ENCODE measurements at places on chromosomes 12 and 14. TPM values are rescaled to one million over a fixed set of nuclear protein-coding genes. Genes with fewer than 3 reads are reported as not detected.

Gene PRICKLE1
- polyA plus RNA-seq = 2.6 TPM

Gene COPZ1
- polyA plus RNA-seq = 176 TPM

Gene SNRNP35
- polyA plus RNA-seq = 16.7 TPM

Gene MYO1A
- 0.22 TPM for polyA plus RNA-seq

Gene CATSPERB
- not detected for polyA plus RNA-seq

Gene COL2A1
- polyA plus RNA-seq = not detected

Gene RDH12
- not detected for polyA plus RNA-seq

Gene RAD9B
- polyA plus RNA-seq = 1.1 TPM

Gene ALKBH1
- polyA plus RNA-seq = 3.4 TPM

- DNase-seq = no peak
Observed at GRCh38 chr14:86013641-86014040, 483.7 kb downstream of the FLRT2 start.

DNA sequence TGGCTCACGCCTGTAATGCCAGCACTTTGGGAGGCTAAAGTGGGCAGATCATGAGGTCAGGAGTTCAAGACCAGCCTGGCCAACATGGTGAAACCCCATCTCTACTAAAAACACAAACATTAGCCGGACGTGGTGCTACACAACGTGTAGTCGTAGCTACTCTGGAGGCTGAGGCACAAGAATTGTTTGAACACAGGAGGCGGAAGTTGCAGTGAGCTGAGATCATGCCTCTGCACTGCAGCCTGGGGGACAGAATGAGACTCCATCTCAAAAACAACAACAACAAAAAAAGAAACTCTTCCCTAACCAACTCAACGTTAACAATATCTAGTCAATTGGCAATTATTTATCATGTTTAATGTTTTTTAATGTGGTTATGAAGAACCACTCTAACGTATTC is 89.3 kb downstream of the EPS8 start:
- no peak for DNase-seq

- DNase-seq = no peak
Observed at GRCh38 chr12:65596514-65597091, 227.7 kb upstream of the HMGA2 start.

- no peak for DNase-seq
Observed at GRCh38 chr14:101604935-101605780, 43.9 kb downstream of the DIO3 start.

DNA sequence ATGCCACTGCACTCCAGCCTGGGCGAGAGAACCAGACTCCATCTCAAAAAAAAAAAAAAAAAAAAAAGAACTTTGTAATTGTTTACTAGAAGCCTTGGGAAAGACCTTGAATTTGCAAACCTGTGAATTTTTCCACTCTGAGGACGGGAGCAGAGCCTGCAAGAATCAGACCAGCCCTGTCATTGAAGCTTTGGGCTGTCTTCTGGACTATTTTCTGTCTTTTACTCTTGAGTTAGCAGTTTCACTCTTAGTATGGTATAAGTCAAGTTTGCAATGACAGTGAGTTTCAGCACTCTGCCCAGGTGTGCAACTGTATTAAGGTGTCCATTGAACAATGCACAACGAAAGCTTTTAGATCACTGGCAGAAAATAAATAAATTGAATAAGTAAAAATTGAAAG is 81.4 kb upstream of the KRAS start:
- DNase-seq = no peak

- no peak for DNase-seq
Observed at GRCh38 chr12:2609020-2609419, 185.8 kb upstream of the FKBP4 start.

GRCh38 chr14:54535646-54536045 is 25.9 kb downstream of the CGRRF1 start:
- no peak for DNase-seq

- DNase-seq = no peak
Observed at GRCh38 chr14:90603841-90604240, 207.0 kb downstream of the CALM1 start.

GRCh38 chr14:25067600-25067999 is 17.7 kb upstream of the STXBP6 start:
- DNase-seq = no peak

GRCh38 chr12:100171248-100171647 is 28.6 kb upstream of the BLTP3B start:
- no peak for DNase-seq

GRCh38 chr14:89963288-89963978 is 7.7 kb downstream of the TDP1 start:
- no peak for DNase-seq

- DNase-seq = no peak
Observed at GRCh38 chr12:43151441-43151981, 400.5 kb downstream of the ADAMTS20 start.

GRCh38 chr12:10113075-10113474 is 14.3 kb upstream of the CLEC1A start:
- no peak for DNase-seq

DNA sequence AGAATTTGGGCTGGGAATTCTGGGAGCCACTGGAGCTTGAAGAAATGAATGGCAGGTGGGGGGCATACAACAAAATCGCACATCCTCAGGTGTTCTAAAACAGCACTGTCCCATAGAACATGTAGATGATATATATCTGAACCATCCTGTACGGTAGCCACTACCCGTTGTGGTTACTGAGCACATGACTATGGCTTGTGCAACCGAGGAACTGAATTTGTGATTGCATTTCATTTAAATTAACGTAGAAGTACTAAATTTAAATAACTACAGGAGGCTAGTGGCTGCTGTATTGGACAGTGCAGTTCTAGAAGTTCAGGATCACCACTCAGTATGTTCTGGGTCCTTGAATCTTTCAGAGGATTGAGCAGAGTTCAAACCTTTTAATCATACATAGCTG is 172.4 kb downstream of the PHETA1 start:
- peak; percentile 68 for DNase-seq

- DNase-seq = peak; percentile 57
Observed at GRCh38 chr14:91008759-91009409, 51.6 kb downstream of the RPS6KA5 start.

DNA sequence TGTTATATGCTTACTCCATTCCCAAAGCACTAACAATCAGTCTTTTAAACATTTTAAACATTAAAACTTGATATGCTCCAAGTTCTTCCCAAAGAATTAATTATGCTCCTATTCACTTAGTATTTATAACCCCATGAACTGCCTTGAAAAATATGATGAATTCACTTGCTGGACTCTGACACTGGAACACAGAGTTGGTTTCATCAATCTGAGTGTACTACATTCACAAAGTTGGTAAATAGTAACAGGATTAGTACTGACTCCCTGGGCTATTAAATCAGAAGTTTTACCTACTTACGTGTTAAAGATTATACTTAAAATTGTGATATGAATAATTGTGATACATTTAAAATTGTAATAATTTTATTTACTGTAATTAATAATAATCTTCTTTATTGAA is 17.3 kb upstream of the MYF6 start:
- no peak for DNase-seq

DNA sequence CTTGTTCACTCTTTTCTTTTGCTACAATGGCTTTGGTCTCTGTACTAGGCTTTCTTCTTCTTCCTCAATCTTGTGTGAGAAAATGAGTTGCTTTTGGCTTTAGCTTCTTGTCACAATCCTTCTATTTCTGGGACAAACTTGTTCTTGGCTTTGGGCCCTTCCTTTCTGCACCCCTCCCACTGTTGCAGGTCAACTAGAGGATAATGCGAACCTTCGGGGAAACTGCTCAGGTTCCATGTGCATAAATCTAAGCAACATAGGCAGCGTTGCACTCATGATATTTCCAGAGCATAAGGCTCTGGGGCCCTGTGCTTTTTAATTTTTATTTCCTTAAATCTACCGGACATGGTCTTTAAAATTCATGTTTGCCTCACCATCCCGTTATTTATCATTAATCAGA is 89.8 kb upstream of the LRIG3 start:
- DNase-seq = no peak

DNA sequence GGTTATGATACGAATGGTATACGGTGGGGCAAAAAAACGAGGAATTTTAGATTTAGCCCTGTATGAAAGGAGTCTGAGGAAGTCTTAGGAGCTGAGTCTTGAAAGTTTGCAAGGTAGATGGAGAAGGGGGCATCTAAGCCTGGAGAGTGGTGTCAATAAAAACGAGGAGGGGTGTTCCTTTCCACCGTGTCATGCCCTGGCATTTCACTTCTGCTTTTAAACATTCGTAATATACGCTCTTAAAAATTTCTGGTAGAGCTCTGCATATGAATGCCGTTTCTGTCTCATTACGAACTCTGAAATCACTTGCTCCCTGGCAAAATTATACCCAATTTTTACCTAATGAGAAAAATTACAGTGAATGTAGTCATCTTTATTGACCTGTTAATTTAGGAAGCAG is 170.2 kb downstream of the ERC1 start:
- peak; percentile 2 for DNase-seq
